ENCODE measurements at places on chromosomes 2 and 18.

DNA sequence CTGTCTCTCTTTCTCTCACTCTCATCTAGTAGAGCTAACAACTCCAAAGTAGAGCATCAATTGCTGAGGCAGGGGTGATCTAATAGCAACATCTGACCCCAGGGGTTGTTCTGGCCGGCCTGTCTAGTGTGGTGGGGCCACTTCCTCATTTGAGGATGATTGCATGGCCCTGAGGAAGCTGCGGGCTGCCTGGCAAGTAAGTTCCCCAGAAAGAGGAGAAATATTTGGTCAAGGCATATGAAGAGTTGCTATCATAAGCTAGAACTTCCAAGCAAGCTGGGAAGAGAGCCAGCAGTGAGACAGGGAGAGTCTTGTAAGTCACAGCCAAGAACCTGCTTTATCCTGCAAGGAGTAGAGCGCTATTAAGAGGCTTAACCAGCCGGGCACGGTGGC, 50.8 kb upstream of the TMEM87B start:
- no peak for DNase-seq

- DNase-seq = no peak
Observed at GRCh38 chr2:26968001-26968400, 2.4 kb upstream of the MAPRE3 start.

GRCh38 chr2:27799646-27800010, 28.1 kb downstream of the MRPL33 start:
- no peak for DNase-seq

DNA sequence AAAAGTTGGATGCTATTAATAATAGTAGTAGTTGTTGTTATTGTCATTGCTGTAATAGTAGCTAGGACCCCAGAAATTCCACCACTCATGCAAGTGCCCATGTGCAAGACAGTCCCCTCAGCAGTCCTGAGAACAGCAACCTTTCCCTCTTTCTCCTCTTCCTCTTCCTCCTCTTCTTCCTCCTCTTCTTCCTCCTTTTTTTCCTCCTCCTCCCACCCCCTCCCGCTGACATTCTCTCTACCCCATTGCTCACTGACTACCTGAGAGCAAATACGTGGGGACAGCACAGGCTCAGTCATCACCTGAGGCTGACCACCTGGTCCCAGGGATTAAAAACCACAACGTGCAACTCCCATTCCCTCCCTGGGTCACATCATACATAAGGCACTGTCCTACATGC, 41.8 kb downstream of the SMAD7 start:
- DNase-seq = no peak
